ENCODE measurements at places on chromosomes 1 and 21. TPM values are rescaled to one million over a fixed set of nuclear protein-coding genes. Genes with fewer than 3 reads are reported as not detected.

ZBTB8A gene
- total RNA-seq, result 3.5 TPM

CD160 gene
- not detected for total RNA-seq

SPRR4 gene
- not detected for total RNA-seq

MSH4 gene
- total RNA-seq, result not detected

SRGAP2 gene
- total RNA-seq, result 79.5 TPM

CD52 gene
- total RNA-seq, result not detected

OR2M3 gene
- not detected for total RNA-seq

DIO1 gene
- total RNA-seq, result not detected

HORMAD1 gene
- not detected for total RNA-seq

MROH7 gene
- total RNA-seq, result not detected

RGS13 gene
- 0.22 TPM for total RNA-seq

MATN1 gene
- total RNA-seq, result 0.63 TPM

MXRA8 gene
- total RNA-seq, result 29.0 TPM

LCA5L gene
- total RNA-seq, result 0.40 TPM

USP21 gene
- total RNA-seq, result 24.4 TPM

CA6 gene
- not detected for total RNA-seq

DMRTA2 gene
- total RNA-seq, result not detected

TFF1 gene
- 111 TPM for total RNA-seq

TCHHL1 gene
- not detected for total RNA-seq

SPATA46 gene
- total RNA-seq, result not detected

ITGB2 gene
- 45.7 TPM for total RNA-seq

ERO1B gene
- total RNA-seq, result 0.95 TPM

RAP1GAP gene
- 12.3 TPM for total RNA-seq

CFHR4 gene
- not detected for total RNA-seq

HIVEP3 gene
- 8.4 TPM for total RNA-seq

RUNX3 gene
- total RNA-seq, result 3.7 TPM

SLC9C2 gene
- not detected for total RNA-seq

C1orf226 gene
- 2.6 TPM for total RNA-seq

SLAMF9 gene
- total RNA-seq, result 8.7 TPM

CFHR3 gene
- total RNA-seq, result not detected

CACHD1 gene
- total RNA-seq, result 6.6 TPM

NENF gene
- total RNA-seq, result 153 TPM

HDGF gene
- total RNA-seq, result 586 TPM

EPHX1 gene
- total RNA-seq, result 69.2 TPM

DCAF8 gene
- total RNA-seq, result 122 TPM

DUSP12 gene
- total RNA-seq, result 97.6 TPM

TACSTD2 gene
- total RNA-seq, result 94.2 TPM

MYCL gene
- total RNA-seq, result 4.0 TPM

AMIGO1 gene
- total RNA-seq, result 2.7 TPM

LPAR3 gene
- 13.0 TPM for total RNA-seq

SAMD13 gene
- total RNA-seq, result 1.1 TPM

S100A7 gene
- not detected for total RNA-seq

DONSON gene
- total RNA-seq, result 29.2 TPM

DMBX1 gene
- total RNA-seq, result 2.4 TPM

SELE gene
- total RNA-seq, result not detected

SPATA1 gene
- 2.9 TPM for total RNA-seq

KCNK2 gene
- not detected for total RNA-seq

SCCPDH gene
- total RNA-seq, result 50.8 TPM

MMP23B gene
- total RNA-seq, result 25.9 TPM

KRTAP11-1 gene
- not detected for total RNA-seq

CR1L gene
- total RNA-seq, result not detected

ESPN gene
- total RNA-seq, result 11.1 TPM

ITSN1 gene
- total RNA-seq, result 45.6 TPM

RIMS3 gene
- total RNA-seq, result 4.2 TPM

PGLYRP3 gene
- not detected for total RNA-seq

NHLH2 gene
- not detected for total RNA-seq
